Epithelial cell of proximal tubule (primary cell): ENCODE measurements at places on chromosomes 6 and 20.

GRCh38 chr6:160791981-160792418, 90.0 kb downstream of the PLG start:
- no peak for DNase-seq

DNA sequence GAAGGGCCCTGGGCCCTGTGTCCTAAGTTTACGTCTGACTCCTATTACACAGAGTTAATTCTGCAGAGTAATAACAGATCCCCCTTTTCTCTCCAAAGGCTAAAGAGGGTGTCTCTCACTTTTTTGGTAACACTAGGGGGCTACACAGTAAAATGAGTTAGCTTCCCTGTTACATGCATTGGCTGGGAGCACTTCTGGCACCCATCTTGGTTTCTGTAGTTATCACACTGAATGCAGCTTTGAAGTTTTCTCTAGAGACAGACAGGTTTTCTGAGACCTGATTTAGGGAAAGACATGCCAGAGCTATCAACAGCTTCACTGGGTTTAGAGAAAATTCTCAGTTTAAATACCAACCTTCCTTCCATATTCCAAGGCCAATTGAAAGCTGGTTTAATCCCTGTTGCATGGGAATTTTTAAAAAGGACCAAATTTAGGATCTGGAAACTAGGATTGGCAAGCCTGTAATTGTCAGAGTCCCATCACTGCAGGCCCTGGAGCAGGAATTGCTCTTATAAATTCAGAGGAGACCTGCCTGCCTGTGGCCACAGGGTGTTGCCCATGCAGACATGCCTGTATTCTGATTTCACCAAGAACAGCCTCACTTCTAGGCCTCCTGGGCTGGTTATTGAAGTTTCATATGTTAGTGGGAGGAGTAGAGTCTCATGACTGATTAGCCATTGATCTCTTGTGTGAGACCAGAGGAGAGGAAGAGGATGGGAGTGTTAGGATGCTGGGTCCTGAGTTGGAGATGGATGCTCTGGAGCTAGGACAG, 29.4 kb downstream of the RNF8 start:
- DNase-seq, result no peak

GRCh38 chr6:135289816-135290215, 108.7 kb downstream of the MYB start:
- DNase-seq, result no peak

DNA sequence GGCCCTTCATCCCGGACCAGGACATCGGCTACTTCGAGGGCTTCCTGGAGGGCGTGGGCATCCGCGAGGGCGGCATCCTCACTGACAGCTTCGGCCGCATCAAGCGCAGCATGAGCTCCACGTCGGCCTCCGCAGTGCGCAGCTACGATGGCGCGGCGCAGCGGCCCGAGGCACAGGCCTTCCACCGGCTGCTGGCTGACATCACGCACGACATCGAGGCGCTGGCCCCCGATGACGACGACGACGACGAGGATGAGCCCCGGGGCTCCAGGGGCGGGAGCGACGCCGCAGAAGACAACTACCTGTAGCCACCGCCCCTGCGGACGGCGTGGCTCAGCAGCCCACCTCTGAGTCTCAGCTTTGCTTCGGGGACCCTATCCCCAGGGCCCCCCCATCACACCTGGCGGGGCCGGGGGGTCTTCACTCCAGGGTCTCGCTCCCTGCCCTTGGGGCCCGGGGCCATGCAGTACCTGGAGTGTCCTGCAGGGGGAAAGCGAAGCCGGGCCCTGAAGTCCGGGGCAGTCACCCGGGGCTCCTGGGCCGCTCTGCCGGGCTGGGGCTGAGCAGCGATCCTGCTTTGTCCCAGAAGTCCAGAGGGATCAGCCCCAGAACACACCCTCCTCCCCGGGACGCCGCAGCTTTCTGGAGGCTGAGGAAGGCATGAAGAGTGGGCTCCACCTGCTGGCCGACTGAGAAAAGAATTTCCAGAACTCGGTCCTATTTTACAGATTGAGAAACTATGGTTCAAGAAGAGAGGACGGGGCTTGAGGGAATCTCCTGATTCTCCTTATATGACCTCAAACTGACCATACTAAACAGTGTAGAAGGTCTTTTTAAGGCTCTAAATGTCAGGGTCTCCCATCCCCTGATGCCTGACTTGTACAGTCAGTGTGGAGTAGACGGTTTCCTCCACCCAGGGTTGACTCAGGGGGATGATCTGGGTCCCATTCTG, 20.8 kb upstream of the HCK start:
- peak; percentile 16 for DNase-seq

DNA sequence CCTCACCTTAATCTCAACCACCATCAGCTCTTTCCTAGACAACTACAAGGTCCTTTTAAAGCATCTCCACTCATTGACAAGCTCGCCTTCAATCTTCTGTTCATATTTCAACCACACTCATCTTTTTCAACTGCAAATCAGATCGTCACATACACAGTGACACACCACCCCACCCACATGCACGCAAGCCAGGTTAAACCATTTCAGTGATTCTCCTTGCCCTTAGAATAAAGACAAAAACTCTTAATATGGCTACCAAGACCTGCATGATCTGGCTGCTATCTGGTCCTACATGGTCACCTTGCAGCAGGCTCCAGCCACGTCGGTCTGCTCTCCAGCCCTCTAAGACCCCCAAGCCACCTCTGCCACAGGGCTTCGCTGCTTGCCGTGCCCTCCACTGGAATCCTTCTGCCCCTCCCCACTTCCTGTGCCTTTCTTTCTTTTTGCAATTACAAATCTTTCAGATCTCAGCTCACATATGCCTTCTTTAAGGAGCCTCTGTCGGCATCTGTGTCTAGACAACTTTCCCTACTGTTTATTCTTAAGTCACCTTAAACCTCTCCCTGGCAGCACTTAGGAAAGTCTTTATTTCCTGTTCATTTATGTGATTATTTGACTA, 507.3 kb upstream of the ARID1B start:
- DNase-seq, result no peak

GRCh38 chr20:14432597-14432996, 95.2 kb upstream of the FLRT3 start:
- no peak for DNase-seq

DNA sequence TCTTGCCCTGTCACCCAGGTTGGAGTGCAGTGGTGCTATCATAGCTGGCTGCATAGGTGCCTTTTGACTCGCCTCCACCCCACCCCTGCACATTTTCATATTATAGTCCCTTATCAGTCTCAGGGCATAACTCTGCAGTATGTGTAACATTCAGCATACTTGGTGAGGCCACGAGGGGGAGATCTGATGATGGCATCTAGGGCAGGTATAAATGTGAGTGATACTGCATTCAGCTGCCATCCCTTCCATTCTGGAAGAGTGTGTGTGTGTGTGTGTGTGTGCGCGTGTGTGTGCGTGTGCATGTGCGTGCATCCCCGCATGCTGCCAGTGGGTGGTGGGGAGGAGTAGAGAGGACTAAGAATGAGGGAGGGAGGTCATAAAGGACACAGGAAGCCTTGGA, 81.4 kb downstream of the JARID2 start:
- DNase-seq, result no peak

DNA sequence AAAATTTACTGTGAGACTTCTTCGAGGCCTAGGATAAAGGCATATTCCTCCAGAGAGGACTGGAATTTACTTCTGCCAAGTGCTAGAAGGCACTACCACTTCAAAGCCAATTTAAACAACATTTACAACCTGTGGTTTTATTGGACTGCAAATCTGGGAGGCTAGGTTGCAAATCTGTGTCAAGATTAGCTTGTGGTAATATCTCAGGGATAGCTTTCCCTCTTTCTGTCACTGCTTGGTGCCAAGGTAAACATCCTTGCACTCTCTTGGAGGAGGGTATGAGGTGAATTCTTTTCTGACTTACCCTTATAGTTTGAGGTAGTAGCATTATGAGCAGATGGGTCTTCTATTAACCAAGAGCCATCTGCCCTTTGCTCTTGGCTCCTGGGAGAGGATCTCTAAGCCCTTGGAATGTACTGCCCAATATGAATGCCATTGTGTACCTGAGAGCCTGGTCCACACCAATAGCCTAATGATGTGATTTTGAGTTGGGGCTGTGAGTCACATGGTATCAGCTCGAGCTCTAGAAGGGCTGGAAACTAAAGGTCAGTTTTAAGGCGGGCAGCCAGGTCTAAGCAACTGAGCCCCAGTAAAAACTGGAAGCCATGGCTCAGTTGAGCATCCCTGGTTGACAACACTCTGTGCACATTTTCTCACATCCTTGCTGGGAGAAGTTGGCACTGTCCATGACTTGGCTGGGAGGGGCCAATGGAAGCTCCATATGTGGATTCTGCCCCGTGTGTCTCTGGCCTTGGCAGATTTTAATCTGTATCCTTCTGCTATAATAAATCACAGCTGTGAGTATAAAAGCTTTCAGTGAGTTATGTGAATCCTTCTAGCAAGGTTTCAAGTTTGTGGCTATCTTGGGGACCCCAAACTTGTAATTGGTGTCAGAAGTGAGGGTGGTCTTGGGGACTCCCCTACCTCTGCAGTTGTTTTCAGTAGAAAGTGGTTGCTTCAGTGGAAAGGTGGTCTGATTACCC, 188.1 kb downstream of the UBE3D start:
- DNase-seq, result no peak

DNA sequence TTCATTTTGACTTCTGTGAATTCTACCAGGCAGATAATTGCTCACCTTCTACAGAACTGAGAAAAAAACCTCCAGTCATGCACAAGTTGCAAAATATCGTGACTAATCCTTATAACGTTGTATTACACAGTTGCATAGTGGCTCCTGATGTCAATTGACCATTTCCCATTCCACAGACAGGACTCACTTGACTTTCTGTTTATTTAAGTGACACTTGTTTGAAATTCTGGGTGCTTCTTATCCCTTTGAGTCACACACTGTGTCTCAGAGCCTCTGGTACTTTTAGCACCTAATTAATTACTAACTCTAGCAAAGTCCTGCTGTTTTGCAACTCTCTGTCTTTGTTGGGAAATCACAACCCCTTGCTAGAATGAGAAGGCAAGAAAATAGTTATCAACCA, 16.2 kb upstream of the RSPO3 start:
- DNase-seq, result peak; percentile 98

GRCh38 chr20:56422076-56422823, 10.2 kb downstream of the CASS4 start:
- peak; percentile 62 for DNase-seq

DNA sequence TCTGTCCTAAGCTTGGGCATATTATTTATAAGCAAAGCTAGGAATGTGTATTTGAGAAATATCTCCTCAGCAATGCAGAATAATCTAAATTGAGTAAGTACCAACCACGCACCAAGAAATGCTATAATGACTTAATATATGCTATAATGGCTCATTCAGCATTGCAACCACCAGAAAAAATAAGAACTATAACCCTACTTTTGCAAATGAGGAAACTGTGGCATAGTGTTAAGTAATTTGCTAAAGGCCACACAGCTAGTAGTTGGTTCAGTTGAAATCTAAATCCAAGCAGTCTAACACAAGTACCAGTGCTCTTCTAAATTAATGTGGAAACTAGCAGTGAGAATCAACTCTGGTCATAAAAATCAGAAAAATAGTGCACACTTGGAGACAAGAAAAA, 35.7 kb downstream of the HBS1L start:
- DNase-seq, result no peak

- peak; percentile 59 for DNase-seq
Observed at GRCh38 chr6:148441454-148441911, 98.8 kb downstream of the SASH1 start.

DNA sequence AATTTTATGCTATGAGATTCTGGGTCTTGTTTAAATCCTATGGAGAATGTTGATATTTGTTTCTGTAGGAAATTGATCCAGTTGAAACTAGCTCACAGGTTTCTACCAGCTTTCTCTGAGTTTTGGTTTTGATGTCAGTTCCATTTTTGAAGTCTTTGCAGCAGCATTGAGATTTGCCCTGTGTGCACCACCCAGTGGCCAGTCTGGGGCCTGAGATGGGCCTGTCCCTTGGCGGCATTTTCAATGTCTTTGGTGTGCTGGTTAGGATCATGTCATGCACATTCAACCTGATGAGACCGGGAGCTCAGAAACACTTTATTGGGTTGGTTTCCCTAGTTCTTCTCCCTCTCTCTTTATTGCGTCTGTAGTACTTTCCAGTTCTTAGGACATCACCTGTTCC, 395.2 kb upstream of the MAP3K7 start:
- no peak for DNase-seq

- no peak for DNase-seq
Observed at GRCh38 chr20:4322499-4322898, 307.1 kb upstream of the RNF24 start.
